Retinal pigment epithelial cell (primary cell): ENCODE measurements at places on chromosomes 3 and 15.

GRCh38 chr3:96700322-96701315, 113.8 kb upstream of the EPHA6 start:
- no peak for DNase-seq

- no peak for DNase-seq
These were observed 16.8 kb downstream of the NOX5 start for GRCh38 chr15:69031013-69032001.

GRCh38 chr3:147298511-147298982, 107.8 kb downstream of the ZIC4 start:
- DNase-seq, result peak; percentile 61

- DNase-seq, result no peak
These were observed 95.7 kb upstream of the SLC2A2 start for GRCh38 chr3:171122240-171122639.

GRCh38 chr3:47722859-47723258, 58.8 kb downstream of the SMARCC1 start:
- no peak for DNase-seq

GRCh38 chr3:60366486-60366885, 884.8 kb downstream of the FHIT start:
- peak; percentile 48 for DNase-seq

DNA sequence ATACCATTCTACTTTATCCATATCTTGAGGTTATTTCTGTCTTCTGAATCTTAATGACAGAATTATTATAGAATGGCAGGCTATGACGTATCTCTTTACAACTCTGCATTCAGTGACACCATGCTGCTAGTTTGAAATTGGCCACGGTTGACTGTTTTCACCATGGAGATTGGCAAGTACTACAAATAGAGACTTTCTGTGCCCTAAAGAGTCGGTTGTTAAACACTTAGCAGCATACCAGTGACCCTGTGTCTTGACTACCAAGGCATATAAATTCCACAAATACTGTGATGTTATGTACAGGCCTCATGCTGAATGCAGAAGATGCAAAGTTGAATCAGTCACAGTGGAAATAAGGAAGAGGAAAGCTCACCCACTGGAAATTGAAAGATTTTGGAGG, 67.0 kb upstream of the CADPS start:
- DNase-seq, result no peak

DNA sequence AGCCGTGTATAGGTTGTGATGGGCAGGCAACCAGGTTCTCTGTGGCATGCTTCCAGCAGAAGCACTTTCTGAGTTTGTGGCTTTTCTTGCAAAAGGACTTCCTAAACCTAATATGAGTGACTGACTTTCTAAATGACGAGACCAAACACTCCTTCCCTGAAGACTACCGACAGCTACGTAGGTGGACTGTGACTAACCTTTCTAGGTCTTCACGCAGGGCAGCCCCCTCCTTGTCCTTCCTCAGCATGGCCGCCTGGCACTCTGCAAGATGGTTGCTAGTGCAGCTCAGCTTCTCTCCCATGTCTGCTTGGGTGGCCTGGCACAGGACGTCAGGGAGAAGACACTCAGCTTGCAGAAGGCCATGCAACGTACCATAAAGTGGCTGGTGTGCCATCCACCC, 20.9 kb downstream of the CXCR6 start:
- no peak for DNase-seq

GRCh38 chr15:83209333-83209732, 1.7 kb upstream of the HDGFL3 start:
- no peak for DNase-seq

DNA sequence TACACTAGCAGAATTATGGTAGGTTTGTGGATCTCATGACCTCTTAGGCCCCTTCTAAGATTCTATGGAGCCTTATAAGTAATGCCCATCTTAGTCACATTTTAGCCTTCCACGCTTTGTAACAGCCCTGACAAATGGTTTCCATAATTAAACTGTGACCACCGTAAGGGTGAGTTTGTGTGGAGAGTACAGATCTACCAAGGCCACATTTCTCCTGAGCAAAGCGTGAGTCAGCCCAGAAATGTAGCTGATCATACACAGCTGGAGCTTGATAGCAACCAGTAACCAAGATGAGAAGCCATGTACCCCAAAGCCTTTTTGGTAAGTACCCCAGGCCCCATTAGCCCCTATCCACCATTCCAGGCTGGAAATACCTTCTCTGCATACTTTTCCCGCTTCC, 31.7 kb downstream of the CHAC1 start:
- no peak for DNase-seq

DNA sequence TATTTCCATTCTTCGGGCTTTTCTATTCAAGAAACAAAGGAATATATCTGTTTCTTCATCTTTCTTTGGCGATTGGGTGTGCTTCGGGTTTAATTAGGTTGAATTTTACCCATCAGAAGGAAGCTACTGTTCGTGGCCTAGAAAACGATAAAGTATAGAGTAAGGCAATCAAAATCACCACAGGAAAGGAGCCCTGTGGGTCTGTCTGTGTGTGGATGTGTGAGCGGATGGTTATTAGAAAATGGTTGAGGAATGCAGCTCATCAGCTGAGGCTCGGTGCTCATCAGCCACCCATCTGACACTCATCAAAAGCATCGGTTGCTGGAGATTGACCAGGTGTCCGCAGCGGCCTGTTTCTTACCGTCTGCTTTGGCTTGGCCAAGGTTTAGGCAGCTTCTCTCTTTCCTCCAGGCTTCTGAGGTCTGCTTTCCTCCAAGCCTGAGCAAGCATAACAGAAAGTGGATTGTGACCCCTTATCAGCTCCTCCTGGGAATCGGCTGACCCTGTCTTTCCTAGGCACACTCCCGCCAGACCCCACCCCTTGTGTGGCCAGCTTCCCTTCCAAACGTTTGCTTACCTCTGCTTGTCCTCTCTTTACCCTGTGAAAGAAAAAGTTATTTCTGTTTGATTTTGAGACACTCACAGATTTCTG, 17.6 kb upstream of the ISLR start:
- no peak for DNase-seq

DNA sequence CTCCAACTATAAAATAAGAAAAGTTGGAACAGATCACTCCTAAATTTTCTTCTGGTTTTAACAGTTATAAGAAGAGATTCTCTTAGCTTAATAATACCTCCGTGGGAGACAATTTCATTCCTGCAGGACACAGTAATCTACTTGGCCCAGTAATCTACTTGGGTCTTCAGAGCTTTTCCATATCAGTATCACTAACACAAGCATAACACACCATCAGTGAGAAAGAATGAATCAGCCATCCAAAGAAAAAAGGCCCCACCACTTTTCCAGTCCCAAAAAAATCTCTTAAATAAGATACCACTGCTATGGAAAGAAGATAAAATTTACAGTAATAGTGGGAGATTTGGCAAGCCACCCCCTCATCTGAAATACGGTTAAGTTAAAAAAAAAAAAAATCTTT, 20.2 kb downstream of the SIN3A start:
- DNase-seq, result no peak

DNA sequence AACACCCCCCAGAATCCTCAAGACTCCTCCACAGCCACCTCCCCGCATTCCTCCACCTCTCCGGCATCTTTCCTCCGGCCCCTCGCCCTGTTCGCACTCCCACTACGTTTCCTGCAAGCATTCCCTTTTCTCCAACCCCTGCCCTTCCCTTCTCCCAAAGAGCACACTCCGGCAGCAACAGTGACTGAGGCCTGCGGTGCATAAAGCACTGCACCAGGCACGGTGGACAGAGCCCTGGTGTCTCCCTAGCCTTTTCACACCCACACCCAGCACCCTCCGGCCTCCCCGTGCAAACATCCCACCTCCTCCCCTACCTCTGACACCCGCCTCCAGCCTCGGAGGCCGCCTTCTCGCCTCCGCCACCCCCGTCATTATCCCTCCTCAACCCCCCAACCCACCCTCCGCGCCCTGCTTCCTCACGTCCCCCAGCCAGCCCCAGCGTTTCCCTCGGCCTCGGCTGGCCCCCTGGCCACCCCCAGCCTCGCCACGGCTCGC, 577 bp downstream of the ZNF148 start:
- peak; percentile 19 for DNase-seq

DNA sequence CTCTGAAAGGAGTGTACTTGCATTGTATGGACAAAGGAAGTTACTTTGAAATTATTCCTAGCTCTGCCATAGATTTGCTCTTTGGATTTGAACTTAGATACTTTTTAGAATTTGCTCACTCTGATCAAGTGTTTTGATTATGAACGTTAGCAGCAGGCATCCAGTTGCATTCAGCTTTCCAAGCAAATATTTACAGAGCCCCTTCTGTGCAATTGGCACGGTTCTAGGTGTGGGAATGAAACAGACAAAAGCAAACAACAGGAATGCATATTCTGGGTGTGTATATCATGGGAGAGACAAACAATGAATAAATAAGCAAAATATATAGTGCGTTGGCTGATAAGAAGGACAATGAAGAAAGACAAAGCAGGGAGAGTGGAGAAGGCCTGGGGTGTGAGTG, 125.5 kb upstream of the ADAMTS9 start:
- DNase-seq, result no peak

DNA sequence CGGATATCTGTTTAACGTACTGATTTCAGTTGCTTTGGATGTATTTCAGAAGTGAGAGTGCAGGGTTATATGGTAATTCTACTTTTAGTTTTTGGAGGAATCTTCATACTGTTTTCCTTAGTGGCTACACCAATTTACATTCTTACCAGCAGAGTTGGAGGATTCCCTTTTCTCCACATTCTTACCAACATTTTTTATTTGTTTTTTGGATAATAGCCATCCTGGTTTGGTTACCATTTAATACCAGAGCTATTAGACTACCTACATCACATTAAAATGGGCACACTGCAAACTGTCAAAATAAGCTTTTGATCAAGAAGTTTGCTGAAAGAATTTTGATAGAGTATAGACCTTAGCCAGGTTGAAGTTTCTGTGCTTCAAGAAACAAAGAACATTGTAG, 217.2 kb upstream of the CFAP20DC start:
- no peak for DNase-seq

DNA sequence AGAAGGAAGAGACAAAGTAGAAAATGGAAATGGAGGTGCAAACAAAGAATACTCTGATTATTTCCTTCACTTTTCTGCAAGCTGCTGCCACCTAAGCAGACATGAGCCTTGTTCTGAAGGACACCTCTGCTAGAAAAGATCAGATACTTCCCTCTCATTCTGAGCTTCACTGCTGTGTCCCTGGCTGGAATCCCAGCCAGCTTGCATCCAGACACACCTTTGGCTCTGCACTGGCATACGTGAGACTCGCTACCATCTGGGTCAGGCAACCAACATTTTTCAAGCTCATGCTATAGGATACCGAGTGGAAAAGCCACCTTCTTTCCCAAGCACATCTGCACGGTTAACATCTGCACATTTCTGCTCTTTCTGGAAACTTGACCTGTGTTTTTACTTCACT, 166.7 kb upstream of the SUCLG2 start:
- no peak for DNase-seq

DNA sequence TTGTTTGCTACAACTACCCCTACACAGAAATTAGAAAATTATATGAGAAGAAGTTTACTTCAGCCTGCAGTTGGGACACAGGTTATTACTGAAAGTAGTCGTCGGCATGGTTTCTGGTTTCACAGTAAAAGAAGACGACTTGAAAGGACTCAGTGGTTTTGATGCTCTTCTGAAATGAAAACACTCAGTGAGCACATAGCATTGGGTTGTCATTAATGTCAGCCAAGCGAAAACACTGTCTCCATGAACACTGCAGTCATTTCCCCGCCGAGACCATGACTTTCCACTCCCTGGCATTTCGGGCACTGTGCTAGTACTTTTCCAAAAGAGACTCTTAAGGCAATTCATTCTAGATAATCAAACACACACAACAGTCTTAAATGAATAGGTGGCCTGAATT, 69.2 kb upstream of the ICE2 start:
- no peak for DNase-seq

- DNase-seq, result peak; percentile 93
These were observed 39.9 kb downstream of the SMAD3 start for GRCh38 chr15:67105065-67105951.

GRCh38 chr3:67593761-67594234, 60.6 kb downstream of the SUCLG2 start:
- DNase-seq, result no peak

DNA sequence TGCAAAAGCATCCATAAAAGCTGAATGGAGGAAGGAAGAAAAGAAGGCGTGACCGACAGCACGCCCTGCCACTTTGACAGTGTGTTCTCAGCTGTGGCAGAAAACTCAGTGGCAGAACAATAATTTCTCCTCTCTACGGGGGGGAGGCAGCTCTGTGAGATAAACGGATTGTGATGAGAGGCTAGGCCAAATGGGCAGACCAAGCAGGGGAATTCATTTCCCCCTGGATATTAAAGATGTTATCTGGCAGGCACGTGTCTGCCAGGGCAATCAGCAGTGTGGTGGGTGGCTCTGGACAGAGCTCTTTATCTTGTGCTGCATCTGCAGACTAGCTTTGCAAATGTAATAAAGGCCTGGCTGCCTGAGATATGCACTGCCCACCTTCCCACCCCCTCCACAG, 1.9 kb upstream of the RMDN3 start:
- no peak for DNase-seq

- no peak for DNase-seq
These were observed 1041.9 kb downstream of the OTOL1 start for GRCh38 chr3:162538491-162538890.
